ENCODE measurements at places on chromosomes 5 and 9. TPM values are rescaled to one million over a fixed set of nuclear protein-coding genes. Genes with fewer than 3 reads are reported as not detected.

NUDT12 gene
- polyA plus RNA-seq: 13.5 TPM

WDR38 gene
- polyA plus RNA-seq: not detected

FOXD4 gene
- 0.68 TPM for polyA plus RNA-seq

MOB3B gene
- polyA plus RNA-seq: 1.7 TPM

IL5 gene
- not detected for polyA plus RNA-seq

All from pancreas (tissue), 10 donors.